ENCODE measurements at places on chromosomes 12 and 14.
A peak's percentile ranks its signal among the peaks of the same experiment; 100 is the strongest.

- DNase-seq: no peak
Observed at GRCh38 chr14:103838117-103838516, 9.3 kb downstream of the PPP1R13B start.

GRCh38 chr12:106625976-106626375 lies 43.2 kb downstream of the RFX4 start:
- DNase-seq: no peak

- DNase-seq: no peak
Observed at GRCh38 chr14:104784846-104785707, 10.5 kb downstream of the AKT1 start.

- DNase-seq: no peak
Observed at GRCh38 chr12:111341426-111342065, 27.3 kb downstream of the PHETA1 start.

DNA sequence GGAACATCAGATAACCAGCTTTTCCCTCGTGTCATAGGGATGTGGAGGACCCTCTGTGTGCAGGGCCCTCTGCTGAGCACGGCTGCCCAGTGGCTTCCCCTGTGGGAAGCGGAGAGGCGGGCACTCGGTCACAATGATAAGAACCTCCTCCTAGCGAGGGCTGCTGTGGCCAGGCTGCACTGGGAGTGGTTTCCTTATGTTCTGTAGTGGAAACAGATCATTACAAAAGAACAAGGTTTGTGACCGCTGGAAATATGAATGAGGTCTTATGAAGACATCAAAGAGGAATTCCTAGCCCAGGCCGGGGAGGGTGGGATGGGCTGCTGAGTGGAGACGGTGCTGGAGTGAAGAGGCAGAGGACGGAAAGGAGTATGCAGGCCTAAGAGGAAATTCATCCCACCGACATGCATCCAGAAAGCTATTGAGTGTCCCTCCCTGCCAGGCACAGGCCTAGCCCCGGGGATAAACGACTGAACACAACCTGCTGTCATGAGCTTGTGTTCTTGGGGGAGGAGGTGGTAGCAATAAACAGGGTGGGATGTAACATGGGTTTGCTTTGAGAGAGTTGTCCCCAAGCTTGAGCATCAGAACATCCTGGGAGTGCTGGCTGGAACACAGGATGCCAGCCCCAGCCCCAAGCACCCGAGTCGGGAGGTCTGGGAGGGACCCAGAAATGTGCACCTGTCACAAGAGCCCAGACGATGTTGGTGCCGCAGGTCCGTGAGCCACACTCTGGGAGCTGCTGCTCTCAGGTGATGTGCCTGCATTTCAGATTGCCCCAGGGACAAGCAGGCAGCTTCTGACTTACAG lies 37.5 kb downstream of the FZD10 start:
- DNase-seq: no peak

- DNase-seq: no peak
Observed at GRCh38 chr14:60085085-60085484, 6.6 kb upstream of the PCNX4 start.

DNA sequence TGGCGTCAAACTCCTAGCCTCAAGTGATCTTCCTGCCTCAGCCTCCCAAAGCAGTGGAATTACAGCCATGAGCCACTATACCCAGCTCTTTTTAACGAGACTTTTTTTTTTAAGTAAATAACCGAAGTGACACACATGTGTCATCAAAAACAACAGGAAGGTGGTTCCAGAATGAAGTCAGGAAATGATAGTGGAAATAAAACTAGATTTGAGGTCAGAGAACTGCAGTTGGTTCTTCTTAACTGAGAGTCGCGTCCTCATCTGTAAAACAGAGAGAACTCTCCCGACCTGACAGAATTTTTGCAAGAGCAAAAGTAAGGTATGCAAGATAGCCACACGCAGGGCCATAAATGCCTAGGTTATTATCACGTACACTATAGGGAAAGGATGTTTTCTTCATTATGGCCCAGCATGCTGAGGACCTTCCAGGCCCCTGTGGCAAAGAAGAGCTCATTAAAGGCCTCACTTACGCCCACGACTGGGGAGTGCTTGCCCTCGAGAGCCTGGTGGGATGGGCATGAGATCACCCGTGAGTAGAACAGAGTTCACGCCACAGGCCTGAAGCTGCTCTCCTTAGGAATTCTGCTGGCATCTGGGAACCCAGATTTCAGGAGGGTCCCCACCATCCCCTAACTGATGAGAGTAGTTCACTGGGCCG lies 67.2 kb downstream of the SCARB1 start:
- no peak for DNase-seq

GRCh38 chr14:20971705-20972021 lies 16.4 kb downstream of the RNASE2 start:
- no peak for DNase-seq

GRCh38 chr12:1083151-1083888 lies 92.3 kb downstream of the ERC1 start:
- no peak for DNase-seq

GRCh38 chr12:110906083-110906482 lies 14.3 kb downstream of the MYL2 start:
- DNase-seq: no peak

- DNase-seq: no peak
Observed at GRCh38 chr14:104215706-104216334, 77.4 kb downstream of the KIF26A start.

DNA sequence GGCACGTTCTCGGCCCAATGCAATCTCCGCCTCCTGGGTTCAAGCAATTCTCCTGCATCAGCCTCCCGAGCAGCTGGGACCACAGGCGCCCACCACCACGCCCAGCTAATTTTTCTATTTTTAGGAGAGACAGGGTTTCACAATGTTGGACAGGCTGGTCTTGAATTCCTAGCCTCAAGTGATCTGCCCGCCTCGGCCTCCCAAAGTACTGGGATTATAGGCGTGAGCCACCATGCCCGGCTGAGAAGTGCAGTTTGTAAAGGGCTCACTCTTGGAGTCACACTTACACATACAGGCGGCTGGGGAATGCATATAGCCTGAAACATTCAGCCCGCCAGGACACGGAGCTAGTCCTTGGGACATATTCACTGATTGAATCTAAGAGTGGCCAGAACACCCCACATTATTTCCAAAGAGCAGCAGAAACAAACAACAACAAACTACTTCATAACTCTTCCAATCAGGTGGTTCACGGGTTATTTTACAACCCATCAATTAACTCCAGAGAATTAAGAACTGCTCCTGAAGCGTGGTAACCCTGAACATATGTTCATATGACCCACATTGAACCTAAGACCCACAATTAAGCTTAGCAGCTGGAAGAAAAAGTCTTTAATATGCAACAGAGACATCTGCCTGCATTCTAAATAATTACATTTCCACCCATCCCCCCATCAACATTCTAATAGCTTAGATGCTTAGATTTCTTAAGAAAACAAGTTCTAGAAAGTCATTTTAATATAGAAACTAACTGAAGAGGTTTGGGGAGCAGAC lies 49.2 kb downstream of the SSH1 start:
- no peak for DNase-seq

DNA sequence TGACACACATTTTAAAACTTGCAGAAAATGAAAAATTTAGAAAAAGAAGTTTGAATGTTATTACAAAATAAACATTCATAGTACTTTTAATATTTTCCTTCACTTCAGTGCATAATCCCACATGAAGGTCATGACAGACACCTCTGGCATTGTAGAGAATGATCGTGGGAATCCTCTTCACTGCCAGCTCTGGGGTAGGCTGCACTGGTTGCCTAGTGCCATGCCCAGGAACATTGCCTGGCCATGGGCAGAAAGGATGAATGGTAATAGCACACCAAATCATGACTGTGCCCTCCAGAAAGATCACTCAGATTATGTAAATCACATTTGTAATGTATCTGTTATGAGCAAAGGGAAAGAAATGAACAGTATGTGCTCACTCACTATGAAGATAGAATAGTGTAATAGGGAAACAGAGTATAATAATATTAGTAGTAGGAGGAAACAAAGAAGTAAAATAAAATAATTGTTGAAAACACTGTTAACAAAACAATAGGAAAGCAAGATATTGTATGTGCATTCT lies 161.6 kb downstream of the PLCZ1 start:
- DNase-seq: no peak

DNA sequence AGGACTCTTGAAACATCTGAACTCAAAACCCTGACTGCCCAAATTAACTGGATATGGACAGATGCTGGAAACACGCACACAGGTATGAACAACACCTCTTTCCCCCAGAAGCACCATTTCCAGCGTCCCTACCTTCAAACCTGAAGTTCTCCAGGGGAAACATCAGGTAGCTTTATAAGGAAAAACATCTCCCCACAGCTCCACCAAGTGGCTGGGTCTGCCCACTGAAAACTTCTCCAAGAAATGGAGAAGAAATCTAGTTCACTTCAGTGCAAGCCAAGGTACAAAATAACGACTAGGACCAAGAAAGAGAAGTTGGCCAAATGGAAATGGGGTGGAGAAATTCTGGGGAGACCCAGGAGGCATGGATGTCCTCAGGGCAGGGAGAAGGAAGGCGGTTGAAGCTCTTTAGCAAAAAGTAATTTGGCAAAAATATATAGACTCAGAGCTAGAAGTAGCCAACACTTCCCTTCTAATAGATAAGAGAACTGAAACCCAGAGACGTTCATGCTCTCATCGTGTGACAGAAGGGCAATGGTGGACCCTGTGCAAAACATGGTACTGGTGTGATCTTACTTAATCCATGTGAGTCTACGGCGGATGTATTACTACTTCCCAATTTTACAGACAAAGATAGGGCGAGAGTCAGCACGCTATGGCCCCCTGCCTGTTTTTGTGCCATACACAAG lies 10.5 kb upstream of the NUAK1 start:
- no peak for DNase-seq

- DNase-seq: no peak
Observed at GRCh38 chr12:26340649-26341048, 145.3 kb downstream of the SSPN start.

GRCh38 chr12:13211191-13211858 lies 14.8 kb downstream of the EMP1 start:
- no peak for DNase-seq

GRCh38 chr14:68666899-68667298 lies 126.0 kb downstream of the ZFP36L1 start:
- no peak for DNase-seq

DNA sequence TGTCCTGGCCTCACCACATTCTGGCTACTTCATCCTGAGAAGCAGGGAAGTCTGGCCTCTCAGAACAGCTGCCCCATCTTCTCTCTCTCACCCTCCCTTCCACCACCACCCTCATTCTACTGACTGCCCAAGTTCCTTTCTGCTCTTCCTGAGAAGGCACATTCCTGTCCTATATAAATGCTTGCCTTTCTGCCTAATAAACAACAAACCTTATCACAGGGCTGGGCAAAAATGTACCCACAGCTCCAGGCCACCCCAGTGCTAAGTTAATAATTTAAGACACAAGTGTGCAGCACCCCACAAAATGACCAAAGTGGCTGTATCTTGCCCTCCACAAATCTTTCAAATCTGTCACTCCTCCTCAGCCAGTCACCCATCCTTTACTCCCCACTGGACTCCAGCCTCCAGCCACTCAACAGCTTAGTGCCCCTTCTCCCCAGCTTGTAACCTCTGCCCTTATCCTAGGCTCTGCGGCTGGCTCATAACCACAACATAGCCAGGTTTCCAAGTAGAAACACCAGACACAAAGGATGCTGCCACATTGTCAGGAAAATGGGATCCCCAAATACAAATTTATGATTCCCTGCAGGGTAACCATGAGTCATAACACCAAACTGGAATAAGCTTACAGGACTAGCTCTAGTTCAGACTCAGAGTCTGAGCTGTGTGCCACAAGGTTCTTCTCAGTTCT lies 15.0 kb downstream of the OXA1L start:
- DNase-seq: no peak

- no peak for DNase-seq
Observed at GRCh38 chr12:39112064-39112463, 206.7 kb upstream of the CPNE8 start.

DNA sequence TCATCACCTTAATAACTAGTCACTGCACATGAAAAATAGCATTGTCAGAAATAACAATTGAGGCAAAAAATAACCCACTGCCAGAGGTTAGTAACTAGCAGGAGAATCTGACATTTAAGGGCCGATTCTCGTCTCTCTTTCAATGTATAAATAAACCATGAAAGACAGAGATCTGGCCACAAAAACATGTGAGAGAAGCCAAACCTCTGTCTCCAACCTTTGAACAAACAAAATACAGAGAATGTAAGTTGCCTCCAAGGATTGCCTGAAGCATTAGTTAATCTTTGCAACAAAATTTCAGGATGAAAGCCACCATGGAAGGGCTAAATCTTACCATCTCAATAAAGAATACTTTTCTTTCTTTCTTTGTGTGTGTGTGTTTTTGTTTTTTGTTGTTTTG lies 257.4 kb upstream of the TMTC1 start:
- DNase-seq: no peak

- DNase-seq: no peak
Observed at GRCh38 chr14:89171168-89171567, 245.9 kb downstream of the FOXN3 start.

- no peak for DNase-seq
Observed at GRCh38 chr14:102821252-102821651, 44.0 kb downstream of the TRAF3 start.

DNA sequence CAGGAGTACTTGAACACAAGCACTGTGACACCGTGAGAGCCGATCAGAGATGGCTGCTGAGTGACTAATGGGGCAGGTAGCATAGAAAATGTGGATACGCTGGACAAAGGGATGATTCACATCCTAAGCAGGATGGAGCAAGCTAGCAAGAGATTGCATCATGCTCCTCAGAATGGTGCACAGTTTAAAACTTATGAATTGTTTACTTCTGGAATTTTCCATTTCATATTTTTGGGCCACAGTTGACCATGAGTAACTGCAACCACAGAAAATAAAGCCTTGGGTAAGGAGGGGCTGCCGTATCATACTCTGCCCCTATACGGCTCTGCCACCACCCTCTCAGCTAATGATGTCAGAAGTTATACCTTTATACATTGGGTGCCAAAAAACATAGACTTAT lies 23.3 kb upstream of the MARK3 start:
- peak; percentile 82 for DNase-seq

- no peak for DNase-seq
Observed at GRCh38 chr14:101009531-101009930, 106.0 kb upstream of the RTL1 start.

DNA sequence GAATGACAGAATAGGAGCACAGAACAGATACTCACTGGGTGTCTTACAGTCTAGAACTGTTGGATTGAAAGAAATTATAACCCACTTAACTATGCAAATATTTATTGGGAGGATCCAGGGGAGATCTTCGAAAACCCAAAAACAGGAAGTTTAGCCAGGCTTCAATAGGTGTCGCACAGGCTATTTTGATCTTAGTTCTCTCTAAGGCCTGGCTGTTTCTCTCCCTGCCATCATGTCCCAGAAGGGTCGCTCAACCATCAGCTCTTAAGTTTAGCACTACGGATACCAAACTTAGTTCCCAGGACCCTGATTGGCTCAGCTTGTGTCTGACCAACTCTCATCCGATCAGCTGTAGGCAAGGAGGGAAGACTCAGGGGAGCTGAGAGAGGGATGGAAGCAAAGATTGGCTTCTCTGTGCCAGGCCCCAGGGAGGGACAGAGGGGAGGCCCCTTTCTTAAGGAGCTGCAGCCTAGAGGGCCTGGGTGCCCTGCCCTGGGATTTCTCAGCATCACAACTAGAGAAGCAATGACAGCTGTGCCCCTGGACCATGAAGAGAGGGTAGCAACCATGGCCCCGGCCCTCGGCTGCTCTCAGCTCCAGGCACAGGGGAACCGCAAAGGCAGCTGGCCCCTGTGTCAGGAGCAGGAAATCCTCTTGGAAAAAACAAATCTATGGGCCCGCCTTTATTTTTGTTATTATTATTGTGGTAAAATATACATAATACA lies 13.5 kb downstream of the PHETA1 start:
- DNase-seq: no peak

- DNase-seq: no peak
Observed at GRCh38 chr12:1272142-1272541, 281.1 kb downstream of the ERC1 start.

- no peak for DNase-seq
Observed at GRCh38 chr14:56854325-56854724, 44.0 kb upstream of the OTX2 start.
